Posterior vena cava (tissue), 2 donors: ENCODE measurements at places on chromosomes 13 and 19.

GRCh38 chr19:14089412-14089661 is 1.2 kb downstream of the SAMD1 start:
- no peak for DNase-seq

DNA sequence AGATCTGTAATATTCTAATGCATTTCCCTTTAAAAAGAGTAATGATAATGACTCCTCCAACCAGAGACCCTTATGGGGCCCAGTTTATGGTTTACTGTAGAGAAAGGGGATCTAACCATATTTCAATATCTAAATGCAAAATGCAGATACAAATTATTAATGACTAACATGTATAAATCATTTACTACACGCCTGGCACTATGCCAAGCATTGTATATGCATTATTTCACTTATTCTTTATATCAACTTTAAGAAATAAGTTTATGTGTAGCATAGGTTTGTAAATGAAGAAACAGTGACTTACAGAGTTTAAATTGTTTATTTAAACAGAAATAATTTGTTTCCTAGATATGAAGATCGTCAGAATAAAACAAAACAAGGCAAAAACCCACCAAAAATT is 86.2 kb upstream of the SCEL start:
- DNase-seq = no peak

DNA sequence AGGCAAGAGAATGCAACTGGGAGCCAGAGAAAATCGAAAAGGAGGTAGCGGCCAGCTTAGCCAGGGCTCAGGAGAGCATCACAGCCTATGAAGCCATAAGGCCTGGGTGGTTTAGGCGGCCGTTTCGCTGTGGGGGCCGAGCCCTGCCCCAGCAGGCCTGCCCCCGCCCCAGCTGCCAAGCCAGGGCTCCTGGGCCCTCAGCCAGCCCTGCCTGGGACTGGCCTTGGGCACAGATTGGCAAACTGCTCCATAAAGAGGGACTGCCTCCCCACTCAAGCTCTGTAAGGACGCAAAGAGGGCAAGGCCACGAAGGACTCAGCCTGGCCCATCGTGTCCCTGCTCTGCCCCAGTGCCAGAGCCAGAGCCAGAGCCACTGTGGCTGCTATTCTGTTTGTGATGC is 10.2 kb downstream of the ZNF653 start:
- no peak for DNase-seq

DNA sequence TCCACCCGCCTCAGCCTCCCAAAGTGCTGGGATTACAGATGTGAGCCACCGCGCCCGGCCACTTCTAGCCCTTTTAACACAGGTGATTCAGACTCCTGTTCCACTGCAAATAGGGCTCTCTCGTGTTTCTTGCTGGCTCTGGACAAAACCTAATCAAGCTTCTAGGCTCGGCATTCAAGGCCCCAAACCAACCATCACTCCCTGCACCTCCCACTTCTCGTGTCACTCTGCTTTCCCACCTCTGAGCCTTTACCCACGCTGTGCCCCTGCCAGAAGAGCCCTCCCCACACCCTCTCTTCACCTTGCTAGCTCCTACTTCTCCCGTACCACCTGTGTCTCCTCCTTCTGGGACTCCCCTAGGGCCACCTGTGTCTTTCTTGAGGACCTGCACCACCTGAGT is 19.8 kb downstream of the KANK2 start:
- DNase-seq = no peak

- no peak for DNase-seq
Measured at GRCh38 chr19:41299046-41299754, 10.8 kb upstream of the CCDC97 start.

GRCh38 chr19:10325732-10326131 is 7.6 kb downstream of the RAVER1 start:
- DNase-seq = no peak

- DNase-seq = no peak
Measured at GRCh38 chr13:26880735-26881134, 120.1 kb upstream of the GPR12 start.

GRCh38 chr19:56955637-56956216 is 115.2 kb upstream of the PEG3 start:
- no peak for DNase-seq

DNA sequence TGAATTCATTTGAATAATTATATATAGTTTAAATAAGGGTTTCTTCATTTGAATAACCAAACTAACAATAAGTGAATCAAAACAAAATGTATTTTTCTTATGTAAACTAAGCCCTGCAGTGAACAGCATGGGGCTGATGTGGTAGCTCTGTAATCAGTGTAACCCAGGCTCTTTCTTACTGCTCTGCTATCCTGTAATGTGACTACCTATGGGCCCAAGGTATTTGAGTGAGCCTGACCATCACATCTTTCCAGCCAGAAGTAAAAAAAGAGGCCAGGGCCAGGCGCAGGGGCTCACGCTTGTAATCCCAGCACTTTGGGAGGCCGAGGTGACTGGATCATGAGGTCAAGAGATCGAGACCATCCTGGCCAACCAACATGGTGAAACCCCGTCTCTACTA is 494.6 kb downstream of the DCT start:
- no peak for DNase-seq

- no peak for DNase-seq
Measured at GRCh38 chr19:37695144-37695899, 24.2 kb downstream of the ZNF607 start.

- DNase-seq = peak; percentile 97
Measured at GRCh38 chr19:48333467-48334384, 8.4 kb downstream of the EMP3 start.

DNA sequence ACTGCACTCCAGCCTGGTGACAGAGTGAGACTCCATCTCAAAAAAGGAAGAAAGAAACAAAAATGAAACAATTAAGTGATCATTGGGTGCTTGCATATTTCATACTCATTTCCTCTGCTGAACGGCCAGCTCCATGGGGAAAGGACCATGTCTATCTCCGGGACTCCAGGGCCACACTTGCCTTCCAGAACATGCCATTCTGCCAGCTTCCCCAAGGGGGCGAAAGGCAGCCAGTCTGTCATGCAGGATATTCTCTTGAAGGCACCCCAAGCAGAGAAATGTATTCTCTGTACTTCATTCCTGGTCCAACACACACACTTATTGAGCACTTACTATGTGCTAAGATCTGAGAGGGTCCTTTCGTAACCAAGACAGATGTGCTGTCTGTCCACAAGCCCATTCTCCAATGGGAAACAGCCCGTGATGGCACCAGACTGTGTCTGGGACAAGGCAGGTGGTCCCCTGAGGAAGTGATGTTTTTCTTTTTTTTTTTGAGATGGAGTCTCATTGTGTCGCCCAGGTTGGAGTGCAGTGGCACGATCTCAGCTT is 10.2 kb upstream of the CARM1 start:
- no peak for DNase-seq

- DNase-seq = peak; percentile 89
Measured at GRCh38 chr19:56080669-56081401, 40.3 kb downstream of the ZNF787 start.

GRCh38 chr13:39144941-39145533 is 106.8 kb downstream of the NHLRC3 start:
- DNase-seq = no peak

DNA sequence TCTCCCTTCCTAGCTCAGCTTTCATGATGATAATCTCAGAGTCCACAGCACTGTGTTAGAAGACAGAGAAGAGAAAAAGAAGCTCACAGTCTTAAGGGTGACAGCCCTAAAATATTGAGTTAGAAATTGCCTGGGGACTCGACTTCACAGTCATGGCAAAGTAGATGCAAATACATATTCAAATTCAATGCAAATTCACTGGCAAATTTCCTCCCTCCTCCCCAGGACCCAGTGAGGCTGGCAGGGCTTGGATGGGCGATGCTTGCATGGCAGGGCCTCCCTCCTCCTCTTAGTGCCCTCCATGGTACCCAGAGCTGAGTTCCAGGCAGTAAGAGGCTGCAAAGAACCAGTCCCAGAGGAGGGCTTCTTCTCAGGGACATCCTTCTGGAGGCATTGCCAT is 115.6 kb upstream of the UQCRFS1 start:
- peak; percentile 46 for DNase-seq

GRCh38 chr19:51439021-51439465 is 19.2 kb downstream of the SIGLEC8 start:
- no peak for DNase-seq

DNA sequence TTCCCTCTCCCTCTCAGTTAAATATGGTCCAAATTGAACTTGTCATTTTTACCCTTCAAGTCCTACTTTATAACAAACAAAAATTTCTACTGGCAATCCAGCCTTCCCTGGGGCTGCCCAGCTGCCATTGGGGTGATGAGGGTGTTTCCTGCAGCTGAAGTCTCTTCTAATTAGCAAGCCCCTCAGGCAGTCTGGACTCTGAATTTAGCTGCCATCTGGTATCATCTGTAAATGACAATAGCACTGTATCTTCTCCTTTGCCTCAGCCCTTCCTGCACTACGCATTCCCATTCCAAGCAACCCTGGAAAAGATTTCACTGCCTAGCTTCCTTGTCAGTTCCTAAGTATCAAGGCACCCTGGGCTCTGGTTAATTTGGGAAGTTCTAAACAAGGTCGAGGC is 331.1 kb upstream of the KLF12 start:
- DNase-seq = no peak

GRCh38 chr13:75482070-75482819 is at the start of gene TBC1D4:
Gene TBC1D4 (minus strand): TSS chr13:75482169. CDS start chr13:75481767, 402 bp downstream.
- peak; percentile 95 for DNase-seq

DNA sequence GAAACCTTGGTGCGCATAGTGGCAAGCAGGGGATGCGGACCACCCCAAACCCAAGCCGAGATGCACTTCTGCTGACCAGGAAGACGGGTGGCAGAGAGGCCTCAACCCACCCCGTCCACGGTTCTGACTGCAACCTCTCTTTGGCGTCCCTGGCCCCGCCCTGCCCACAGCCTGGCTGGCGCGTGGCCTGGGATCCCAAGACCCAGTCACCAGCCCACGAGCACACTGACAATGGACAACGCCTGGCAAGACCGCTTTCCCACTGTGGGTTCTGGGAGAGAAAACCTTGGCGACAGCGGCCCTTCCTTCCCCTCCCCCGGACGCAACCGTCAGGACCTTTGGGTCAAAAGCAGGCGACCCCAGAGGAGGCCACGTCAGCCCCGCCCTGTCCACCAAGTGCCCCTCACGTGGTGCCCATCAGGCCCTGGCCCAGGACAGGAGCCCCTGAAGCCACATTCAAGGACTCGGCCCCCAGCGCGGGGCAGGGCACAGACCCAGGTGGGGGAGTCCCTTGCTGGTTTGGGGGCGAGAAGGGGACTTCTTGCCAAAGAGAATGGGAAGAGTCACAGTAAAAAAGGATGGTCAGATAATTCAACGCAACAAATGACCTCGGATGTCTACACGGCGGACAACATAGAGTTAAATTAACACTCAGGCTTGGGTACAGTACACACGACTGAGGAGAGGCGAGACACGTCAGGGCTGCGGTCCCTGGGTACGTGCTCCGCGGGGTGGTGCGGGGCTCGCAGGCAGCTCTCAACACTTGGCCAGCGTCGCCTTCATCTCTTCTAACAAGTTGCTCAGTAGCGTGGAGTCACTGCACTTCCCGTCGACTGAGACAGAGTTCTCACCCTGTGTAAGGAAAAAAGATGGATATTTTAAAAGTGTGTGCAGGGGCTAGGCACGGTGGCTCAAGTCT is 5.0 kb downstream of the IZUMO4 start:
- DNase-seq = no peak

GRCh38 chr19:32819419-32820400 is 49.9 kb downstream of the SLC7A9 start:
- no peak for DNase-seq

GRCh38 chr19:5062799-5063198 is 93.9 kb downstream of the KDM4B start:
- no peak for DNase-seq

- DNase-seq = no peak
Measured at GRCh38 chr13:49932066-49932465, 4.1 kb downstream of the SPRYD7 start.

DNA sequence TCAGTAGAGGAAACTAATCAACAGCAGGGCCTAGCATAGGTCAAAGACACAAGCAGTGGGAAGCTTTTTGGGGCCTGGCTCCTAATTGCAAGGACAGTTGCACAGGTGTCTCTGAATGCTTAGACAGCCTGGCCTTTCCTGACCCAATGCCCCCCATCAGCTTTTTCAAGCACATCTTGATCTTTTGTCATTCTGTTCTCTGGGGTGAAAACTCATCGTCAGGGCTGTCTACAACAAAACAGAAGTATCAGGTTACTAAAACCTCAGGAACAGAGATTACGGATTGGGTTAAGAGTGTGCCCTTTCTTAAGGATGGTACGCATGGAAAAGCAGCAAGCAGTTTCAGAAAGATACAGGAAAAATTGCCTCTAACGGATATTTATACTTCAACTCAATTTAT is 8.3 kb upstream of the ZNF254 start:
- DNase-seq = no peak

GRCh38 chr13:30429235-30429634 is 6.9 kb downstream of the UBE2L5 start:
- no peak for DNase-seq

DNA sequence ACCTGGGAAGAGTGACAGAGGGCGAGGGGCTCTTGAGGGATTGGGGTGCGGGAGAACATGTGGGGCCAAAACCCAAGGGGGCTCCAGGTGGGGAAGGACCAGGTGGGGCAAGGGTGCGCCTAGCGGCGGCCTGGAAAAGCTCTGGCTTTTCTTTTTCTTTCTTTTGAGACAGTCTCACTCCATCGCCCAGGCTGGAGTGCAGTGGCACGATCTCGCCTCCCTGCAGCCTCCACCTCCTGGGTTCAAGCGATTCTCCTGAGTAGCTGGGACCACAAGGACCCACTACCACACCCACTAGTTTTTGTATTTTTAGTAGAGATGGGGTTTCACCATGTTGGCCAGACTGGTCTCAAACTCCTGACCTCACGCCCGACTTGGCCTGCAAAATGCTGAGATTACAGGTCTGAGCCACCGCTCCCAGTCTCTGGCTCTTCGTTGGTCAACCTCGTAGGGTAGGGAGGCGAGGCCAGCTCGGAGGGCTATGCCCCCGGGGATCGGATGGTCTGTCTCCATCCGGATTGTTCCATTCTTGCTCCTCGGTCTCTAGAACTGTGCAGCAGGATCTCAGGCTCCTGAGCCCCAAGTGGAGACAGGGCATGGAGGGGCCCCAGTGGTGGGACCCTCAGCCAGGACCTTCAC is 3.7 kb downstream of the GADD45B start:
- DNase-seq = peak; percentile 84

DNA sequence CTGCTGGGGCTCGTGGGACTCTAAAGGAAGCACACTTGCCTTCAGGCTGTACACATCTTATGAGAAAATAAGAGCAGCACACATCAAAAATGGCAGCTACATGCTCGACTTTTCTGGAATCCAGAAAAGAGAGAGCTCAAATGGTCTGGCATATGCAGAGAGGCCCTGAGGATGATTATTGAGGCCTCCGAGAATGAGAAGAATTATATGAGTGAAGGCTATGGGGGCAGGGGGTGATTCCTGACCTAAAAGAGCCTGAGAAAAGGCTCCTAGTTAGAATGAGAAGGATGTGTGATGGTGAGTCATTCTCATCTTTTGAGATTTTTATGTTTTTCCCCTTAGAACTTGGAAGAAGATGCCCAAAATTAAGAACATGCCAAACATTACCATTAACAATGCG is 97.1 kb downstream of the HSPH1 start:
- no peak for DNase-seq

DNA sequence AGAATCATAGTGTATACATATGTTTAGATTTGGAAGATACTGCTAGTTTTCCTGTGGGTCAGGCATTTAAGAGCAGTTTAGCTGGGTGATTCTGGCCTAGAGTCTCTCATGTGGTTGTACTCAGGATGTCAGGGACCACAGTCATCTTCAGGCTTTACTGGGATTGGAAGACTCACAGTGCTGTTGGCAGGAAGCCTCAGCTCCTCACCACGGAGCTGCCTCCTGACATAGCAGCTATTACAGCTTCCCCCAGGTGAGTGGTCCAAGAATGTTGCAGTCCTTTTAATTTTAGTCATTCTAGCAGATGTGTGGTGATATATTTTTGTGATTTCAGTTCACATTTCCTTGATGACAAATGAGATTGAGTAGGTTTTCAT is 16.9 kb upstream of the GPR18 start:
- no peak for DNase-seq
